ENCODE measurements at places on chromosomes 6 and 20. TPM values are rescaled to one million over a fixed set of nuclear protein-coding genes. Genes with fewer than 3 reads are reported as not detected.

The SAPCD1 gene
- 7.6 TPM for polyA plus RNA-seq

The UBE2C gene
- polyA plus RNA-seq, result 53.1 TPM

The B3GAT2 gene
- 0.10 TPM for polyA plus RNA-seq

The ZC3H12D gene
- polyA plus RNA-seq, result 0.20 TPM

The ARMC12 gene
- 0.27 TPM for polyA plus RNA-seq

The WFDC2 gene
- 3.3 TPM for polyA plus RNA-seq

The HFE gene
- polyA plus RNA-seq, result 2.2 TPM

The FNDC1 gene
- 0.02 TPM for polyA plus RNA-seq
